ENCODE measurements at places on chromosomes 1 and 21.

GRCh38 chr1:203167026-203167912 is 8.4 kb downstream of the MYBPH start:
- H3K4me1 ChIP-seq, result no peaks in the 10 kb centered on the region
- H3K27me3 ChIP-seq, result no peaks in the 10 kb centered on the region
- no peaks in the 10 kb centered on the region for H3K36me3 ChIP-seq
- DNase-seq, result no peak
- no peak overlapping the region for H3K27ac ChIP-seq
- H3K4me3 ChIP-seq, result no peak overlapping the region

GRCh38 chr1:80639777-80640533 is 1160.8 kb upstream of the ADGRL2 start:
- H3K4me1 ChIP-seq, result no peaks in the 10 kb centered on the region
- no peaks in the 10 kb centered on the region for H3K27me3 ChIP-seq
- H3K27ac ChIP-seq, result no peak overlapping the region
- no peak for DNase-seq

DNA sequence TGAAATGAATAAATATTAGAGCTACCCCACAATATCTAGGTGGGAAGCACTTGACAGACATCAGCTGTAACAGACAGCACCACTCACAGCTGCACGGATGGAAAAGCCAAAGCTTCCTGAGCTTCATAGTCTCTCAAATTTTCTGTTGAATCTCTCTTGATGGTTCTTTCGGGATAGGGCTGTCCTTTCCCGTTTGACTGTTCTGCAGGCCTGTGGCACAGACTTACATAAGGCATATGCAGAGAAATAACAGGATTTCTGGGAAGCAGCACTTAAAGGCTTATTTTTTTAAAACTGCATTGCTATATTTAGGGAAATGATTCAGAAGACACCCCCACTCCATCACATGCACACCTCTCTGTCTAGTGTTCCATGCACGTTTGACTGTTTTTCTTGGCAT is 77.5 kb downstream of the ZNF648 start:
- H3K27ac ChIP-seq, result no peak overlapping the region
- H3K36me3 ChIP-seq, result no peaks in the 10 kb centered on the region
- no peak for DNase-seq
- H3K4me3 ChIP-seq, result no peak overlapping the region
- H3K4me1 ChIP-seq, result no peaks in the 10 kb centered on the region

GRCh38 chr1:165829888-165830287 is 2.5 kb downstream of the UCK2 start:
- no peak for DNase-seq
- peaks cover 6% of the 10 kb centered on the region for H3K4me1 ChIP-seq
- H3K27me3 ChIP-seq, result no peaks in the 10 kb centered on the region
- peak overlapping the region; percentile 73 for H3K4me3 ChIP-seq
- no peaks in the 10 kb centered on the region for H3K36me3 ChIP-seq
- H3K27ac ChIP-seq, result no peak overlapping the region

- no peak overlapping the region for H3K4me3 ChIP-seq
- H3K27me3 ChIP-seq, result no peaks in the 10 kb centered on the region
- no peaks in the 10 kb centered on the region for H3K36me3 ChIP-seq
- H3K4me1 ChIP-seq, result no peaks in the 10 kb centered on the region
Observed at GRCh38 chr21:15514073-15514946, 215.5 kb upstream of the USP25 start.

- H3K4me1 ChIP-seq, result peaks cover 7% of the 10 kb centered on the region
- no peak overlapping the region for H3K27ac ChIP-seq
- H3K36me3 ChIP-seq, result no peaks in the 10 kb centered on the region
Observed at GRCh38 chr1:15444468-15445389, 6.5 kb downstream of the CTRC start.

DNA sequence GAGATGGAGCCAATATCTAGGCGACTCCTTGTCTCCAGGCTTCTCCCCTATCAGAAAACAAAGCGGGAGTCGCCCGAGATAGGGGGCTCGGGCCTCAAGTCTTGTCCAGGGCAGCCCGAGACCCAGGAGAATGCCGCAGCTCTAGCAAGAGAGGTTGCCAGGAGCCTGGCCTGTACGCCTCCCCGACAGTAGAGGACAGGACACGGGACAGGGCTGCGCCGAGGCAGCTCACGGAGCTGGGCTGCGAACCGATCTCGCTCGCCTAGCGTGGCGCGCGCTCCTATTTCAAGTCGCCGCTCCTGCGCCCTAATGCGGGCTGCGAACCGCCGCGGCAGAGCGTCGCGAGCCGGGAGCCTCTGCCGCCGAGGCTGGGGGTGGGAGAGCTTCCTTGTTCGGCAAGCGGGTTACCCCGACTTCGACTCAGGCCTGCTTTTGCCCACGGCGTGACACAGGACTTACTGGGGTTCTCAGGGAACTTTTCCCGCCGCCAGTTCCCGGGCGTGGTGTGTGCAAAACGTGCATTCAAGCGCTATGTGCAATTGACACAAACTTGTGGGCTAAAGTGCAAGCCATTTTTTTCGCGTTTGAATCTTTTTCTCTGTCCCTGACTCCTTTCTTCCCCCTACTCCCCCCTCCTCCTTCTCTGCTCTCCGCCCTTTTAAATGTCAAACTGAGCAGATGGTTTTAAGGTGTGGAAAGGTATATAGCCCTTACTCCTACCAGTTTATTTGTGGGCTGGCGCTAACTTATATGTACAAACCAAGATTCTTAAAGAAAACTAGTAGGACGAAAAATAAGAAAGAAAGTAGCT is 2.4 kb upstream of the PROX1 start:
- peak overlapping the region; percentile 91 for H3K4me3 ChIP-seq
- peaks cover 21% of the 10 kb centered on the region for H3K27me3 ChIP-seq
- H3K4me1 ChIP-seq, result peaks cover 16% of the 10 kb centered on the region
- peak; percentile 74 for DNase-seq

- no peak overlapping the region for H3K4me3 ChIP-seq
- H3K4me1 ChIP-seq, result peaks cover 41% of the 10 kb centered on the region
- DNase-seq, result no peak
- H3K27ac ChIP-seq, result peak overlapping the region; percentile 90
Observed at GRCh38 chr1:30887485-30888315, 20.9 kb downstream of the SDC3 start.

GRCh38 chr1:162973381-162973795 is 95.8 kb upstream of the RGS4 start:
- peak; percentile 88 for DNase-seq
- H3K4me3 ChIP-seq, result no peak overlapping the region
- H3K4me1 ChIP-seq, result peaks cover 5% of the 10 kb centered on the region
- H3K27ac ChIP-seq, result no peak overlapping the region
- no peaks in the 10 kb centered on the region for H3K27me3 ChIP-seq

DNA sequence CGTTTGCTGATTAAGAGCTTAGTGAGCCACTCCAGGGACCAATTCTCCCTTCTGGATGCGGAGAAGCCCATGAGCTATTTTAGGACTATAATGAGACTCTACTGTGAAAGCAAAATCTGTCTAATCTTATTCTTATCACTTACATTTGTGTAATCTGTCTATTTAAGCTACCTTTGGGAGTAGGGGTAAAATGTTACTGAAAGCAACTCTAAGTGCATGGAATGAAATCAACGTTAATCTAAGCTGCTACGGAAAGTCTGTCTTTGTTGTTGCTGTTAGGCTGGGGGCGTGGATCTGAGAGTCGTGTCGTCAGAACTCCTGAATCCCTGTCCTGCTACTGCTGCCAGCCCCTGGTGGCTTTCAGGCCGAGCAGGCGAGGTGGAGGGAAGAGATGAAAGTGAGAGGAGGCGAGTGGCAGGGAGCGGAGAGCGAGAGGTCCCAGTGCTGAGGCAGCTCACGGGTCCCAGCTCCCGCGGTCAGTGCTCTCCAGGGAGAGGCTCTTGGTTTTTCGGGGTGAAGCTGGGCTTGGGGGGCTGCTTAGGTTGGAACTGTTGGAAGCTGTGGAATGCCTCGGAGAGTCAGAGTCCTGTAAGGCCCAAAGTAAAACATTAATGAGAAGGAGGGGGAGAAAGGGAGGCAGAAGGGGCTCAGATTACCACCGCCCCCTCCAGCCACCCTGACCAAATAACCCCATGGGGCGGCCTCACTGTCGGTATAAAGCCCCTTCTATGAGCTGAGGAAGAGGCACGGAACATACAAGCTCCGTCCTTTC is 53.9 kb downstream of the COQ8A start:
- H3K4me1 ChIP-seq, result peaks cover 58% of the 10 kb centered on the region
- H3K27ac ChIP-seq, result peak overlapping the region; percentile 83
- no peaks in the 10 kb centered on the region for H3K27me3 ChIP-seq
- no peaks in the 10 kb centered on the region for H3K36me3 ChIP-seq
- H3K4me3 ChIP-seq, result no peak overlapping the region

DNA sequence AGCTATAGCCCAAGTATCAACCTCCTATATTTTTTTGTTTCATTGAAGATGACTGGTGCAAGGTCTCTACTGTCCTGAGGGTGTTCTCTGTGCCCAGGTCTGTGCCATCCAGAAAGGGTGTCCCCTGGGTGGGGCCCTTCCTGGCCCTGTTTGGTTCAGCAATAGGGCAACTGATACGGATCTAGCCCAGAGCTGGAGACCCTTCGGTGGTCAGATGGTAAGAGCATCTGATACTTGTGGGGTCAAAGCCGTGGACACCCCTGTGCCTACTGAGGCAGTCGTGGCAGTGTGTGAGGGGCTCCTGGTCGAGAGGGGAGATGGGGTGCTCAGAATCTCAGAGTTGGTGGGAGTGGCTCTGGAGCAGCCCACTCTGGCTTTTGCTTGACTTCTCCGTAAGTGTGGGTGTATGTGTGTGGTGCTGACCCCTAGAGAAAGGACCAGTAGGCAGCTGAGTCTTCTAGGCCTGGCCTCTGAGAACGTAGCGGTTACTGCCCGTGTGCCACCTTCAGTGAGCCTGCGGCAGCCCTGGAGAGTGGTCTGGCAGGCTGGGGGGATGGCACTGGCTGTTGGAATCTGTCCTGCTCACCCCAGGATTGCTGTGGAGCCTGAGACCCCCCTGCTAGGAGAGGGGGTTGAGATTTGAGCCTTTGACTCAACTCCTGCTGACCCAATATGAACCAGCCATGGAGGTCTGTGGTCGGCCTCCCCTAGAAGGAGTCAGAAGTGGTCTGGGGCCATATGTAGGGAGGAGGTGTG is 2.7 kb downstream of the AMPD2 start:
- H3K27ac ChIP-seq, result no peak overlapping the region
- DNase-seq, result no peak
- H3K36me3 ChIP-seq, result no peaks in the 10 kb centered on the region
- no peaks in the 10 kb centered on the region for H3K4me1 ChIP-seq
- no peak overlapping the region for H3K4me3 ChIP-seq
- H3K27me3 ChIP-seq, result no peaks in the 10 kb centered on the region

DNA sequence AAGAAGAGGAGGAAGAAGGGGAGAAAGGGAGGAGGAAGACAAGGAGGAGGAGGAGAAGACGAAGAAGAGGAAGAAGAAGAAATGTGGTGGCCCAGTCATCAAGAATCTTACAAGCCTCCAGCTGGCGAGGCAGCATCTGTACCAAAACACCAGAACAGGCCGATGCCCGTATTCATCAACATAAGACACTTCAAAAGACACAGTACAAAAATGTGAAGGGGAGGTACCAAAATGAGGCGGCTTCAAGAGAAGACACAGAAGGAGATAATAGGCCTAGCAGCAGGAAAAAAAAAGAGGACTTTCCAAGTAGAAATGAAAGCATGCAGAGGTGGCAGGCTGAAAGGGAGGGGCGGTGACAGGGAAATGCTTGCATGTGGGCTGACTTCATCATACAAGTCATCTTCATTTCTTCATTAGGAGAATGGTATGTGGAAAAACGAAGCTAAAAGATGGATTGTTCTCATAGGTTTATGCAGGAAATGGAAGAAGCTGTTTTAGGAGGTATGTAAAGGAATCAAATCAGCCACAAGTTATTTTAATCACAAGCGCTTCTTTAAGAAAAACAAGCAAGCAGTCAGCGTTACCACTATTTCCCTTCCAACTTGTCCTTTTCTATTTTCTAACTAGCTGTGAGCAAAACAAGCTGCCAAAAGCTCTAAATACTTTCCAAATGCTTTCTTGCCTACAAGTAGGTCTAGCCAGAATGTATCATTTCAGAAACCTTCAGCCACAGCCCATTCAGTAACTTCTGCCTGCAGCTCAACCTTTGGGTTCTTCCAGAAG is 192.3 kb downstream of the SLC45A1 start:
- peak overlapping the region; percentile 54 for H3K27ac ChIP-seq
- H3K4me3 ChIP-seq, result no peak overlapping the region

- H3K27ac ChIP-seq, result no peak overlapping the region
- H3K4me3 ChIP-seq, result no peak overlapping the region
- no peaks in the 10 kb centered on the region for H3K36me3 ChIP-seq
- no peak for DNase-seq
- no peaks in the 10 kb centered on the region for H3K4me1 ChIP-seq
Observed at GRCh38 chr1:97123717-97124431, 402.3 kb downstream of the PTBP2 start.

- no peaks in the 10 kb centered on the region for H3K36me3 ChIP-seq
- H3K27me3 ChIP-seq, result peaks cover 100% of the 10 kb centered on the region
- DNase-seq, result no peak
- peaks cover 10% of the 10 kb centered on the region for H3K4me1 ChIP-seq
Observed at GRCh38 chr1:90836345-90836679, 119.2 kb upstream of the BARHL2 start.

GRCh38 chr1:79874289-79874688 is 867.8 kb upstream of the ADGRL4 start:
- no peak overlapping the region for H3K27ac ChIP-seq
- no peaks in the 10 kb centered on the region for H3K4me1 ChIP-seq
- H3K36me3 ChIP-seq, result no peaks in the 10 kb centered on the region

DNA sequence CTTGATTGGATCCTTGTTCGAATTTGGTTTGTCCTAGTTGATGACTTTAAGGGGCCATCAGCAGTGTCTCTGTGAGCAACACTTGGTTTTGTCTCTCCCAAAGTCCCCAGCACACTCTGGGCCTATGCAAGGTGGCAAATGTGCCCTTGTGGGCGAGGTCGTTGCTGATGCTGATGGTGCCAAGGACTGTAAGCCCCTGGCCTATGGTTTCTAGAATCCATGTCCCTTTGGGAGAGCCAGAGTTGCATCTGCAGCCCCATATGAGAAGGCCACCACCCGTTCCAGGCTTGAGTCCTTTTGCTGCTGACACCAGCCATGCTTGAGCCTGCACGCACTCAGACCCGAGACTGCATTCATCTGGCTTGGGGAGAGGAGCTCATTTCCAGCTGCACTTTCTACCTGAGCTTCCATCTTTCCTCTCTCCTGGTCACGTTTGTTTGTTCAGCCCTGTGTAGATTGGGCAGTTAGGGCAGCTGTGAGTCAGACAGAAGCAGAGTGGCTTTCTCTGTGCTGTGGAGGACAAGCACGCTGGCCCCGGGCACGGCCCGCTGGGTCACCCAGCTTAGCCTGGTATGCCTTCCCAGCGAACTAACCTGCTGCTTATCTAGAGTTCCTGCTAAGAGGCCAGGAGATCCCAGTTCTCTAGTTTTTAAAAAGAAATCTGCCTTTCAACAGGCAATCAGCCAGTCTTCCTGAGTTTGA is 52.1 kb upstream of the CSF3R start:
- DNase-seq, result no peak
- no peak overlapping the region for H3K4me3 ChIP-seq
- H3K36me3 ChIP-seq, result no peaks in the 10 kb centered on the region
- no peaks in the 10 kb centered on the region for H3K4me1 ChIP-seq
- H3K27ac ChIP-seq, result no peak overlapping the region

GRCh38 chr1:65478379-65479026 is 58.0 kb downstream of the LEPR start:
- H3K27me3 ChIP-seq, result no peaks in the 10 kb centered on the region
- no peak overlapping the region for H3K4me3 ChIP-seq
- no peaks in the 10 kb centered on the region for H3K36me3 ChIP-seq
- peak; percentile 28 for DNase-seq
